ENCODE measurements at places on chromosomes 1 and 21.

- DNase-seq, result no peak
These were observed 132.7 kb upstream of the FOXD3 start for GRCh38 chr1:63189677-63190076.

DNA sequence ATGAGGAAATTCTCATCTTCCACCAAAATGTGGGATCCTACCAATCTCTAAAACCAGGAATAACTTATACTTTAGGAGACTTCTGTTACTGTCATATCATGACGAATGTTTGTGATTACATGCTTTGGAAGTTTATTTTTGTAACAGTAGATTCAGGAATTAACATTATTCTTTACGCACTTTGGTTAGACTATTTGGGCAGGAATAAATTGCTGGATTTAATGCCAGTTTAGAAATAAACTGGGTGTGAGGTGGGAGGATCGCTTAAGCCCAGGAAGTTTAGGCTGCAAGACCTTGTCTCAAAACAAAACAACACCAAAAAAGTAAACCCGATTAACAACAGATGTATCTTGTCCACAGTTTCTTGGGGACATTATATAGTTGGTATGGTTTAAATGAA lies 52.1 kb downstream of the MIGA1 start:
- DNase-seq, result no peak

DNA sequence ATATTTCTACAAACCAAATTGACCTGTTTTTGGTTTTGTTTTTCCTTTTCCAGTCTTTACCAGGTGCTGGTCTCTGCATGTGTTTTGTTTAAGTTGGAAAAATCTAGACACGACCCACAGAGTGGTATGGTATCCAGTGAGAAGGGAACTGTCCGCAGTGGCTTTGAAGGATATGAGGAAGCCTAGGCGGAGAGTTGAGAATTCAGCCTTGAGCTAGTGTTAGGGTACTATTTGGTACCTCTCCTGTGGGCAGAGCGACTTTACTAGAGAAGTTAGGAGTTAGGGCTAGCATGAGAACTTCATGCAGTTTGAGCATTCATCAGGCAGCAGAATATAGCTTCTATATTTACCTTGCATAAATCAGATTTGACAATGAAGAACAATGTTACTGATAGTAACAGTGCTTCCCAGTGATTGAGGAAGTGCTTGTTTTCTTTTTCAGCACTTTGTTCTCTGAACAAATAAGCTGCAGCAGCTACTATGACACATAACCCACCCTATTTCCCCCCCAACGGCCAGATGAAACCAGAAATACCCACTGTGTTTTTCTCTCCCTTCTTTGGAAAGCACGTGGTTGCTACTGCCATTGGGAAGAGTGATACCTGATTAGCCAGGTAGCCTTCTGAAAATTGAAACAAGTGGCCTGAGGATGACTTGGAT lies 19.0 kb downstream of the MRPS6 start:
- DNase-seq, result no peak

DNA sequence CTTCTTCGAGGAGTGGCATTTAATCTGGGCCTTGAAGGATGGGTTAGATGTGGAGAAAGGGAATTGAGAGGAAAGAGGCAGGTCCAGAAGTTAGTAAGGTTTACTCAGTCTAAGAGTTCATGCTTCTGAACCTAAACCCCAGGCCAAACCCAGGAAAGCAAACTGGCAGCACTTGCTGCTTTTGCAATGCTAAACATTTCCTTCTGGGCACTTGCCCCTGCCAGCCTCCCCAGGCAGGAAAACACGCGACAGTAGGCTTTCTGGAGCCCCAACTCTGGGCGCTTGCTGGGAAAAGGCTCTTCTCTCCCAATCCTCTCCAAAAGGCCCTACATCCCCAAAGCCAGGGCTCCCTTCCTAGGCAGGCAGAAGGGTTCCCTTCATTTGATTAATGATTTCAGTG lies 2.5 kb downstream of the OLFML2B start:
- DNase-seq, result no peak

GRCh38 chr1:18924221-18924691 lies 21.9 kb upstream of the ALDH4A1 start:
- DNase-seq, result no peak

DNA sequence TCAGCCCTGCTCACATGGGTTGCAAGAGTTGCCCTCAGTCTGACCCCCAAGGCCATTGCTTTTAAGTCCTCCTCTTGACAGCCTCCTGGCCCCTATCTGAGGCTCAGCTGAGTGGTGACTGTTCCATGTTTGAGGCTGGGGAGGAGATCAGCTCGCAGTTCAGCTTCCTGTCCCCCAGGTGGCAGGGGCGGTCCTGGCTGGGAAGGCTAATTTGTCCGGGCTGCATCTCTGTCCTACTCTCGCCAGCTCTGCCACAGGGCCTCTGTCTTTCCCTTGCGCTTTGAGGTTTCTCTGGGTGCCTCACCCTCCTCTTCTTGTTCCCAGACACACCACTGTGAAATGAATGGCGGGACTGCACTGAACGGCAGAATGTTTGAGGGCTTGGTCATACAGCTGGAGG lies 157.3 kb downstream of the KCNJ6 start:
- no peak for DNase-seq

- no peak for DNase-seq
These were observed 4.1 kb downstream of the PTPRU start for GRCh38 chr1:29240400-29240837.

DNA sequence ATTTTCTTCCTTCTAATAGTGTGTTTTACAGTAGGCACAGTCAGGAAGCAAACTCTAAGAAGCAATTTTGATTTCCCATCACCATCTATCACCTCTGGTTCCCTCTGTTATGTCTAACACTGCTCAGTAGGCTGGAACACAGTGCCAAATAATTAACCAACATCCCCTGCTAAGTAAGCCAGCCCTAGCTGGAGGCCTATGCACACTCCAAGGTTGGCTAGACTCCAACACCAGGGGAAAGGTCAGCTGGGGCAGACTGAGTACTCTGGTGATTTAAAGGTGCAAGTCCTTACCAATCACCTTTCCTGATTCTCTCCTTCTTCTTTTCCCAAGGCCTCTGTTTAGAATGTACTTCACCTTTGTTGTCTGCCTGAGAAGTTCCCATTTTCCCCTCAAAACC lies 46.5 kb upstream of the BEND5 start:
- DNase-seq, result no peak

GRCh38 chr21:39595465-39595864 lies 17.3 kb upstream of the B3GALT5 start:
- DNase-seq, result no peak

- no peak for DNase-seq
These were observed 25.0 kb downstream of the KRTAP24-1 start for GRCh38 chr21:30257773-30258172.

DNA sequence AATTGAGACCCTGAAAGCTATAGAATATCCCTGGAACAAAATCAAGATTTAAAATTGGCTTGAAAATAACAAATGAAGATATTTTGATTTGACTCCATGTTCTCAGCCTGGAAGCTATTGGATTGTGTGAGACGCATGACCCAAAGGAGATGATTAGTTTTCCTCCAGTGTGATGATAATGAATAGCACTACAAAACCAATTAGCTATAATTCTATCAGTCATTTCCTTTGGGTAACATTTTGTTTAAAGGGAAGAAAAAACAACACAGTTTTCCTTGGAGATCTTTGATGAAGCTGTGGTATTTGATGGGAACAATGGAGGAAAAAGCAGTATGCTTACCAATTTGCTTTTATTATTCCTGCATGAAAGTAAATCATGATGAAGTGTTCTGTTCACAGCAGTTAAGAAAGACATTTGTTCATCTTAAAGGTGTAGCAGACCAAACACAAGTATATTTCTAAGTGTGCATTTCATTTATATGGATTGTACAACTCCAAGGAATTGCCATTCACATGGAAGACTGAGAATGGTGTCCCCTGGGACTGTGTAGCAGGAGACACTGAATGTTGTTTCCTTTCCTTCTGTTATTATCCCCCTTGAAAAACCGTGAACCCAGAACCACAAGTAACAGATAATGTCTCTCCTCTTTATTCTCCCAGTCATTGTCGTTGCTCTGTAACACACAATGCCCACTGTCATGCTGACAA lies 111.4 kb downstream of the CACHD1 start:
- no peak for DNase-seq

- no peak for DNase-seq
These were observed 4.7 kb downstream of the RGS8 start for GRCh38 chr1:182679684-182680083.

DNA sequence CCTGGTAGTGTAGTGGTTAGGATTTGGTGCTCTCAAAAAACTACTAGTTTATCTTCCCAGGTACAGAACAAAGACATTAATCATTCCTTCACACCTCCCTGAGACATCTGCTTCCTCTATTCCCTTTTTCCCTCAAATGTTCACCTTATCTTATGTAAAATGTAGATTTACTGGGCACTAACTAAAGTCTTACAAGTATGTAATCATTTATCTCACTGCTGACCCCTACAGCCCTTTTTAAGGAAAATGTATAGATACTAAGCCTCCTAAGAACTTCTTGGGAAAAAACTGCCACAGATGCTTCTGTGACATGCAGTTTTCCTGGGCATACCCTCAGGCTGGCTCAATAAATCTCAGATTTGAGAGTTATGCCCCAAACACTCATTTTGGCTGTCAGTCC lies 50.8 kb upstream of the NEK7 start:
- no peak for DNase-seq

- no peak for DNase-seq
These were observed 31.7 kb upstream of the CACYBP start for GRCh38 chr1:174967845-174968705.

DNA sequence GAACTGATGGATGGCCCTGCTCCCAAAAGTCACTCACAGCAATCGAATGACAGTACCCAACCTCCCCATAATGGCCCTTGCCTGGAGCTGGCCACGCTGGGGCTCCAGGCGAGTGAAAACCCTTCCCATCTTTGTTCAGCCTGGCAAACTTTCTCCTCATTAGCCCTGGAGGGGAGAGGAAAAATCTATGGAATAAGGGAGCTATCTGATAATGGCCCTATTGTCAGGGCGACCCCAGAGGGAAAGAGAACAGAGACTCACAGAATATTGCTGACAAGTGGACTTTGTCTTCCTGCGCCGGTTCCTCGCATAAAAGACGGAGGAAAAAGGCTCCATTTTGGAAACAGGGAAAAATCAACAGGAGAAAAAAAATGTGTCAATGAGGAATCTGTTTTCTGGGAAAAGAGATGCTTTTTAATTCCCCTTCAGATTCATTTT lies 13.0 kb upstream of the ARHGEF16 start:
- DNase-seq, result no peak

DNA sequence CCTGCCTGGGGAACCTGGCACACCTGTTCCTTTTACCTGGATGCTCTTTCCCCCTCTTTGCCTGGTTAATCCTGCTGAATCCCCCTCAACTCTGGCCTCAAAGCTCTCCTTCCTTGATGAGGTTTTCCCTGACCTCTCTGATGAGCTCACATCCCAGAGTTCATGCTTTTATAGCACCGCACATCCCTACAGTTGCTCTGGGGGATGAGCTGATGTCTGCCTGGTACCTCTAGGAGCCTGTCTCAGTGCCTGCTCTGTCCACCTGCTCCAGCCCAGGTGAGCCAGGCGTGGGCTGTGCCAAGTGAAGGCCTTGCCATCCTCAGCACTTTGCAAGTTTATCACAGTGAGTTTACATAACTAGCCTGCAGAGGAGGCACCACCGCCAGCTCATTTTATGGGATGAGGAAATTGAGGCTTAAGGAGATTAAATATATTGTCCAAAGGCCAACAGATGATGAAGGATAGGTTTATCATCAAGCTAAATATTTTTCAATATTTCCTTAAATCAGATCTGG lies 58.6 kb upstream of the TMPRSS2 start:
- no peak for DNase-seq

- DNase-seq, result no peak
These were observed 102.8 kb upstream of the COL24A1 start for GRCh38 chr1:86259390-86259789.

DNA sequence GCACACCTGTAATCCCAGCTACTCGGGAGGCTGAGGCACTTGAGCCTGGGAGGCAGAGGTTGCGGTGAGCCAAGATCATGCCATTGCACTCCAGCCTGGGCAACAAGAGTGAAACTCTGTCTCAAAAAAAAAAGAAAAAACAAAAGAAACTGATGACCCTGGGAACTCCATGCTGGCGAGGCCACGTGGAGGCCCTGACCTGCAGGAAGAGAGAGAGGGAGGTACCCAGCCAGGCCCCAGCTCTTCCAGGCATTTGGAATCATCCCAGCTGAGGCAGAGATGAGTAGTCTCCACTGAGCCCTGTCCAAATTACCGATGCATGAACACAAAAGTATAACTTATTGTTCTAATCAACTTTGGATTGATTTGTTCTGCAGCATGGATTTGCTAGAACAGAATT lies 132.0 kb upstream of the ZBTB40 start:
- DNase-seq, result no peak

- no peak for DNase-seq
These were observed 102.1 kb downstream of the TYW3 start for GRCh38 chr1:74835051-74835450.

DNA sequence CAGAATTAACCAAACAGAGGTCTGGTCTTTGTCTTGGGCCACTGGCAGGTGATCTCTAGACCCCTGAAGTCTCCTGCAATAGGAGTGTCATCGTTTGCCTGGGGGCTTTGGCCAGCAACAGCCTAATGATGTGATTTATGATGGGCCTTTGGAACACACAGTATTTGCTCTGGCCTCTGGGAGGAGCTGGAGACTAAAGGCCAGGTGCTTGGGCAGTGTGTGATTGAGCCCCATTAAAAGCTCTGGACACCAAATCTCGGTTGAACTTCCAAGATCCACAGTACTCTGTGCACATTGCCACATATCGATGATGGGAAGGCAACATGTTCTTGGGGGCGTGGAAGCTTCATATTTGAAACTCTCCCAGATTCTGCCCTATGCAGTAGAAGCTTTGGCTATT lies 32.0 kb upstream of the TLR5 start:
- no peak for DNase-seq

GRCh38 chr21:18987520-18988026 lies 584.0 kb upstream of the TMPRSS15 start:
- no peak for DNase-seq

DNA sequence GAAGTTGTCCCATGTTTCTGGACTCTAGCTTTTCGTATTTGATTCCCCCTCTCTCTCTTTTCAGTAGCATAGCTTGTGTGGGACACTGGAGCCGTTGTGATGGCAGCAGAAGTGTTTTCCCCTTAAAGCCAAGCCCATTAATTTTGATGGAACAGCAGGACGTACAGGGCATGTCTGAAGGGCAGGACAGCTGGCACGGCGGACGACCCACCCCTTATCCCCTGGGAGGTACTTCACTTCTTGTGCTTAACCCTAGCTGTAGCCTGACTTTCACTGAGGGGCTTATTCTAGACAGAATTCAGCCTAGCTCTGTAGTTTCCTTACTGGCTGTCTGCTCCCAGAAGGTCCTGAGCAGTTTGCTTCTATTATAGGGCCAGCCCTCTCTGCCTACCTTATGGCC lies 8.6 kb upstream of the PPFIA4 start:
- DNase-seq, result no peak
